ENCODE measurements at places on chromosomes 2 and 18.

- DNase-seq: no peak
Observed at GRCh38 chr18:8754995-8755960, 49.9 kb downstream of the MTCL1 start.

GRCh38 chr2:227701556-227701955 is 16.3 kb downstream of the SLC19A3 start:
- DNase-seq: no peak

DNA sequence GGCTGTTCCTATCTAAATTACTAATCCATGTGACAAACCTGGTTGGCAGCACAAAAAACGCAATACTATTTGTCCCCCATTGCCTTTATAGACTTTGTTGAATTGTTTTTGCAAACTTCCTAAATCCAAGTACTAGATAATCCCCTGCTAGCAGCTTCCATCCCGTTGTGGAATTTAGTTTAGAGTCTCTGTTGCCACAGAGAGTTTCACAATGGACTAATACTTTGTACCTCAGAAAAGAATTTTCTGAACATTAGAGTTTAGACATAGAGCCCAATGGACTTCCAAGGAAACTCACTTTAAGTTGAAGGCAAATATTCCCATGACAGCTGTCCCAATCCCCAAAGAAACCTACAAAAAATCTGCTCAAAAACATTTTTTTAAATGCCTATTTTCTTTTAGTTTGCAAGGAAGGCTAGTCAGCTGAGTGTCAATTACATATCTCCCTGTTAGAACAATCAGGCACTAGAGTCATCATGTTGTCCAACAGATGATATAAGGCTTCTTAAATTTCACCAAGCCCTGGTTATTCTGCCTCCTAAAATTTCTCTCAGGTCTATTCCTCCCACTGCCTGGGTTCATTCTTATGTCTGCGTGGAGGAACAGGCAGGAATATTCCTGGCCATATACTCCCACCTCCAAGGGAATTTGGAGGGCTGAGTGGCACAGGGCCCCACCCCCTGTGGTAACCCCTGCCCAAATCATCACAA is 27.2 kb downstream of the RNF152 start:
- no peak for DNase-seq

GRCh38 chr18:22742409-22742808 is 190.7 kb upstream of the RBBP8 start:
- DNase-seq: no peak

DNA sequence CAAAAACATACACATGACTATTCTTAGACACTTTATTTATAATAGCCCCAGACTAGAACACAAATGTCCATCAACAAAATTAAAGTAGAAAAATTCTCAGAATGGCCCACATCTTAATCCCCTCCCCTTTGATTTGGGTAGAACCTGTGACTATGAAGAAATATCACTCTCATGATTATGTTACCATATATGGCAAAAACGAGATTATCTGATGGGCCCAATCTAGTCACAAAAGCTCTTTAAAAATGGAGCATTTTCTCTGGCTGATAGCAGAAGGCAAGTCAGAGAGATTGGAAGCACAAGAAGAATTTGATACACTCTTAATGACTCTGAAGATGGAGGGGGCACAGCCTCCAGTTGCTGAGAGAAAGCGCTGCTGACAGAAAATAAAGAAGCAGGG is 39.6 kb downstream of the METTL4 start:
- no peak for DNase-seq

GRCh38 chr2:145764631-145765030 is 1244.7 kb upstream of the ZEB2 start:
- no peak for DNase-seq

- no peak for DNase-seq
Observed at GRCh38 chr2:96315400-96316071, 9.6 kb upstream of the ITPRIPL1 start.

DNA sequence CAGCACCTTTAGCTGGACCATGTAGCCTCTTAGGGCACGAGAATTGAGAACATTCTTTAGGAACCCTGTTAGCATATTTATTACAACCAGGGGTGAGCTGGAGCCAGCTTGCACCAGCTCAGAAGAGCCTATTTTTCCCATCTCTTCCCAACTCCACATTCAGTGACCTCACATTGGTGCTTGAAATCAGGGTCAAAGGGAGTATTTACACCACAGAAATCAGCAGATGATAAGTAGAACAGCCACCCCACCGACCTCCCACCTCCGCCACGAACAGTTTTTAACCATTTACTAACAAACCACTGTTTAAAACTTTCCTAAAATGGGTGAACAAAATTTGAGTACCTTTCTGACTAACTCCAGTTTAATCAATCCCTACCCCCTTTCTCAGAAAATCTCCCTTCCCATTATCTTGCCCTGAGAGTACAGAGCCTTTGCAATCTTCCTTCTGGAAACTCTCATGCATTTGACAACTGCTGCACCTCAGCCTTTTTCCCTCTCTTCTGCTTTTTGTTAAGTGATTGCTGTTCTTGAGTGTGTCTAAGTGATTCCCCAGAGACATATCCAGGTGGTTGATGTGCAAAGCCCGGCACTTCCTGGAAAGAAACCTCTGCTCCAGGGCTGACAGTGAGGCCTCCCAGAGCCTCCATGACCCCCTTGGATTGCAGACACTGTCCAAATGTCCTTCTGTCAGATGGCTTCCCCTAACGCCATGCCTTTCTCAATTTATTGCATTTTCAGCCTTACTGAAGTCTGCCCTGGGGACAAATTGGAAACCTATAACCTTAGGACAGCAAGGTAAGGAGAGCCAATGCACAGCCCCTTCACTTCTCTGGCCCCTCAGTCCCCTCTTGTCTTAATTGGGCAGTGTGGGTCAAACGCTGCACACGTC is 389.5 kb upstream of the TNP1 start:
- no peak for DNase-seq

GRCh38 chr2:104434966-104435365 is 418.9 kb upstream of the POU3F3 start:
- DNase-seq: no peak

DNA sequence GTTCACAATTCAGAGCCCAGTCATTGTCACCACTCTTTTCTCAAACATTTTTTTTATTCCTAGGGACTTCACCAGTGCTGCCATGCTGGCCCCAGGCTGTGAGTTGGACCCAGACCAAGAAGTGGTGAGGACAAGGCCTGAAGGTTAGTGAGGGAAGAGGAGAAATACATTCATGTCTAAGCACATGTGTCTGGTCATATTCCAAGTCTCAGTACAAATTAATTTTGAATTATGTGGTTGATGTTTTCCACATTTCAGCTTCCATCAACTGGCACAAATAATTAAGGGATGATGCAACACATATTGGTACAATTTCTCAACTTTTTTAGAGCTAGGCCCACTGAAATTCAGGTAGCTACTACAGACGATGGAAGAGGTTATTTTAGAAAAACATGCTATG is 106.6 kb upstream of the UPP2 start:
- no peak for DNase-seq

GRCh38 chr2:190272457-190272842 is 47.2 kb downstream of the HIBCH start:
- no peak for DNase-seq

DNA sequence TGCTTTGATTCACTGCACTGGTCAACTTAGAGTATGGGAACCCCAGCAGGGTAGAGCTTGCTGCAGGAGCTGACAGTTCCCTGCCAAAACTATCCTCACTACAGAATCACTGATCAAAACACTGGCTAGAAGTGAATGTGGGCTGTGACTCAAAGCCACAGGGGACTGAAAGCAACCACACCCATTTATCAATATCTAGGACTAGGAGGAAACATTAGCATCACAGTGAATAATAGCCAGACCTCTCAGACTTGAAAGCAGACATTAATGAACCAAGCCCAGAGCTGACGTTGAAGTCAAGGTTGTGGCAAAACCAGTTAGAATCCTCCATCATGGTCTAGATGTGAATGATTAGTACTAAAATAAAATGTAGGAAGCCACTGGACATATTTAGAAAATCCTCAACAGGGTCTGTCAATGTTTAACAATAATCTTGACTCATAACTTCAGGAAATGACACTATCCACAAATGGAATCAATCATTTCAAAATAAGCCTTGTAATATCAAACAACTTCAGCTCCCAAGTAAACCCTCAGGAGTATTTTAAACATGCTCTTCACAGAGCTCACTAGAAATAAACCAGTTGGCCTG is 131.4 kb downstream of the CDH20 start:
- no peak for DNase-seq

GRCh38 chr2:14547830-14548229 is 84.7 kb upstream of the LRATD1 start:
- DNase-seq: no peak

DNA sequence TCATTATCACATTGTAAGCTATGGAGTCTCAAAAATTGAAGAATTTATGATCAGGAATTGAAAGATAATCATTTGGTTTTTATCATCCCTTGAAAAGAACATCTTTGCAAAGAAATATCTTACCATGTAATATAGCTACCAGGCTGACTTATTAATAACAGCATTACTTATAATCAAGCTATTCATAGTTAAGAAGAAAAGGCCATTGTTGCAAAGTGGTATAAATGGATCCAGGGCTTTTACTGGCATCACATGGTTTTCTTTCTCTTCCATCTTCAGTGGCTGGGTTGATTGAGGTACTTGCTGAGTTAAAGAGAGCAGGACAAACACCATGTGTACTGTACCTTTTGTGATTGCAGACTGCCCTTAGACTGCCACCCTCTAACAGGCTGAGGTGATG is 39.6 kb downstream of the MFSD6 start:
- no peak for DNase-seq

- DNase-seq: no peak
Observed at GRCh38 chr2:1136067-1136466, 185.4 kb downstream of the SNTG2 start.

- DNase-seq: no peak
Observed at GRCh38 chr18:42915299-42915698, 200.2 kb downstream of the RIT2 start.

DNA sequence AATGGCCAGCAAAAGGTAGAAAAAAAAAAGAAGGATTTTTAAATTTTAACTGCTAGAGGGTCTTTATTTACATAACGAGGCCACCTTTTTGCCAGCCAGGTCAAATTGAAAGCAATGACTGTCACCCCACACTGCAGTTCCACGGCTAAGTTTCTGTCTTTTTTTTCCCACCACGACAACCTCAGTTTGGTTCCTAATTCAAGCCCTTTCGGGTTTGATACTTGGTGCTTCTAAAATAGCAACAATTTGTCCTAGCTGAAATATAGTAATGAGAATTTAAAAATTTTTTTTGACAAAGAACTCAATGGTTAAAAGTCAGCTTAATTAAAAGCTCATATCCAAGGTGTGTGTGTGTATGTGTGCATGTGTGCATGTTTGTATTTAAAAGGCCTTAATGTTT is 16.4 kb upstream of the NMS start:
- no peak for DNase-seq

DNA sequence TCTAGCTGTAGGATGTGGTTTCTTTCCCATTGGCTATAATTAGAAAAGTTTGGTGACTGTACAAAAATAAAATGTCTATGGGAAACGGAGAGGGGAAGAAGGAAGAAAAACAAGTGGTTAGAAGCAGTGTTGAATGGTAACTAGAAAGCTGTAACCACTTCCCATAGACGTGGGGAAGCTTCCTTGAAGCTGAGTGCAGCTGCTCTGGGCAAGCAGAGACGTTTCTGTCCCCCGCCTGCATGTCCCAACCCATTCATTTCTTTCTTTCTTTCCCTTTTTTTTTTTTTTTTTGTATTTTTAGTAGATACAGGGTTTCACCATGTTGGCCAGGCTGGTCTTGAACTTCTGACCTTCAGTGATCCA is 367.8 kb upstream of the HS6ST1 start:
- no peak for DNase-seq

DNA sequence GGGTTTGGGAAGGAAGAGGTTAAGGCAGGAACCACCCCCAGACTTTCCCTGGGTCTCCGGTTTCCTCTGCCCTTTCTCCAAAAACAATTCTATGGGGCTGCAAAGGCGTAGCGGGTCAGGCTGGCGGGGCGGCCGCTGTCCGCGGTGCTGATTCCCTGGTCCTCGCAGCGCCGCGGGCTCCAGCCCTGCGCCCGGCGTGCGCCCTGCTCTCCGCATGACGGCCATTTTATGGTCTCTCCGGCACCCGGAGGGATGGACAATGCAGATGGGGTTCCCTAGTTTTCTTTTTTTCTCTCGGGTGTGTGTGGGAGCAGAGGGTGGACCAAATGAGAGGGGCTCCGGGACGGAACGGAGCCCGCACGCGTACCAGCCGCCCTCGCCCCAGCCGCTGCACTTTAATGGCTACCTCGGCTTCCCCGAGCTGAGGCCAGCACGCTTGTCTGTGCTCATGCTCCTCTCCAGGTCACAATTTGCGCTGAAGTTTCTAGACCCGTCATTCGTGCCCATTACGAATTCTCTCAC is 1.6 kb downstream of the ST8SIA3 start:
- DNase-seq: peak; percentile 23

DNA sequence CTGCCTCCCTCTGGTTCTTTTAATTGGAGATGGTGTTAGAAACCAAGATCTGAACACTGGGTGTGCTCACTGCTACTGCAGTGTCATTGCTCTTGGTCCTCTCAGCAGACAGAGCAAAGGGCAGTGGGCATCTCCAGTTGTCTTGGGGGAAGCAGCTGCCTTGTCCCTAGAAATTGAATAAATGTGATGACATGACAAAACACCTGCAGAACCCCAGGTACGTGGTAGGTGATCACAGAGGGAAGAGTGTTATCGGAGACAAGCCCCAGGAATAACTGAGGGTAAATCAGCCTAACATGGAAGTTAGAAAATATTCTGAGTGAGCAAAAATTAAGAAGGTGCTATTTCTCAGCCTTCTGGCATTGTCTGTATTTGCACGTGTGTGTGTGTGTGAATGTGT is 311.9 kb upstream of the HDAC4 start:
- no peak for DNase-seq

GRCh38 chr2:122003196-122003940 is 247.9 kb downstream of the TSN start:
- DNase-seq: no peak
